Activated naive CD4-positive, alpha-beta T cell treated with anti-CD3 and anti-CD28 coated beads for 36 hours (primary cell): ENCODE measurements at places on chromosomes 2 and 18. TPM values are rescaled to one million over a fixed set of nuclear protein-coding genes. Genes with fewer than 3 reads are reported as not detected.

REG3G gene
- not detected for total RNA-seq

DNA sequence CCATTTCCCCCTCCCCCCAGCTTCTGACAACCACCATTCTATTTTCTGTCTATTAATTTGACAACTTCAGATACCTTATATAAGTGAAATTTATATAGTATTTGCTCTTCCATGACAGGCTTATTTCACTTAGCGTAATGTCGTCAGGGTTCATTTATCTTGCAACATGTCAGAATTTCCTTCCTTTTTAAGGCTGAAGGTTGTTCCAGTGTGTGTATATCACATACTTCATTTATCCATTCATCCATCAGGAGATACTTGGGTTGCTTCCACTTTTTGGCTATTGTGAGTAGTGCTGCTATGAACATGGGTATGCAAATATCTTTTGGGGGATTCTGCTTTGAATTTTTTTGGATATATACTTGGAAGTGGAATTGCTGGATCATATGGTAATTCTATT, 7.4 kb downstream of the BCL2L11 start:
- no peaks in the 10 kb centered on the region for H3K27me3 ChIP-seq
- peaks cover 28% of the 10 kb centered on the region for H3K4me1 ChIP-seq
- no peak overlapping the region for H3K27ac ChIP-seq
- H3K36me3 ChIP-seq, result peaks cover 53% of the 10 kb centered on the region
- H3K4me3 ChIP-seq, result no peak overlapping the region

DNA sequence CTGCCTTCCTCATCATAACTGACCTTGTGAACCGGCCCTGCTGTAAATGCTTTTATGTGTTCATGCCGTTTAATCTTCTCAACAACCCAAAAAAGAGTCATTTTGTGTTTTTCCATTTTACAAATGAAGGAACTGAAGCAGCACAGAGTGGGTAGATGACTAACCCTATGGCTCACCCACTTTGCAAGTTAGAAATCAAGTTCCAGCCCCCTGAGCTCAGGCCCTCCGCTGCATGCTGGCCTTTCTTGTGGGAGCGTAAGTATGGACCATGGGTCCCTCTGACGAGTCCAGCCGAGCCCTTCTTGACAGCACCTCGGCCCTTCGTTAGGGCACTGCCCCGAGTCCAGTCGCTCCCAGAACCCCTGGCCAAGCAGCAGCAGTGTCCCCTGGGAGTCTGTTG, 194.6 kb downstream of the GLI2 start:
- DNase-seq, result no peak
- no peaks in the 10 kb centered on the region for H3K36me3 ChIP-seq
- H3K27me3 ChIP-seq, result no peaks in the 10 kb centered on the region
- no peak overlapping the region for H3K27ac ChIP-seq
- no peak overlapping the region for H3K4me3 ChIP-seq

GRCh38 chr2:224366267-224366844, 35.6 kb downstream of the FAM124B start:
- H3K27ac ChIP-seq, result no peak overlapping the region
- H3K4me3 ChIP-seq, result no peak overlapping the region
- no peaks in the 10 kb centered on the region for H3K27me3 ChIP-seq
- no peaks in the 10 kb centered on the region for H3K36me3 ChIP-seq
- no peak for DNase-seq
- no peaks in the 10 kb centered on the region for H3K4me1 ChIP-seq
